Hematopoietic multipotent progenitor cell (in vitro differentiated cells): ENCODE measurements at places on chromosomes 16 and 17. TPM values are rescaled to one million over a fixed set of nuclear protein-coding genes. Genes with fewer than 3 reads are reported as not detected.

DNA sequence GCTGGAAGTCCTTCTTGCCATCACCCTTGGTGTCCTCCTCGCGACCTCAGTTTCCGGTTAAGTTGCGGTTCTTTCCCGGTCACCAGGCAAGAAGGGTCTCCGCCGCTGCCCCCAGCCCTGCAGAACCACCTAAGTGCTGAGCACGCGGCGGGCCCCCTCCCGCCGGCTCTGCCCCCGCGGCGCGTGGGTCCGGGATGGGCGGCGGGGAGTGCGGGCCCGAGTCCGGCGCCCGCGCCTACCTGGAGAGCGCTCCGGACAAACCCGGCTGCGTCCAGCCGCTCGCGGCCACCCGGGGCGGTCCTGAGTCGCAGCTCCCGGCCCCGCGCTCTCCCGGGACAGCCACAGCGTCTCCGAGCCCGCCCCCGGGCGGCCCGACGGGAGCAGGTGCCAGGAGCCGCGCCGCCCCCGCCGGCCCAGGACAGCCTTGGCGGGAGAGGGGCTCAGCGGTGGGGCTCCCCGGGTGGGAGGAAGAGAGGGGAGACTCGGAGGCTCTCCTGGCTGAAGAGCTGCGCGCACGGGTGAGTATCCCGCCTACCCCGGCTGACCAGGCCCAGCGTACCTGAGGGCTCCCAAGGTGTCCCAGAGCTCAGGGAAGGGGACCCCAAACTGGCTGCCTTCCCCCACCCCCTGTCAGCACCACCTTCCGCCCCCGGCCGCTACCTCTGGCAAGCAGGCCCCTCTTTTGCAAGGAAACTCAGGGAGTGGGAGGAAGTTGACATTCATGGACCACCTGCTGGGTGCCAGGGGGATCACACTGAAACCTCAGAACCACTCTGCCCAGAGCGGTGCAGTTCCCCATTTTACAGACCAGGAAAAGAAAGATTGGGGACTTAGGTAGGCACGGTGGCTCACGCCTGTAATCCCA lies 22.2 kb upstream of the C17orf113 start:
- no peak for DNase-seq

DNA sequence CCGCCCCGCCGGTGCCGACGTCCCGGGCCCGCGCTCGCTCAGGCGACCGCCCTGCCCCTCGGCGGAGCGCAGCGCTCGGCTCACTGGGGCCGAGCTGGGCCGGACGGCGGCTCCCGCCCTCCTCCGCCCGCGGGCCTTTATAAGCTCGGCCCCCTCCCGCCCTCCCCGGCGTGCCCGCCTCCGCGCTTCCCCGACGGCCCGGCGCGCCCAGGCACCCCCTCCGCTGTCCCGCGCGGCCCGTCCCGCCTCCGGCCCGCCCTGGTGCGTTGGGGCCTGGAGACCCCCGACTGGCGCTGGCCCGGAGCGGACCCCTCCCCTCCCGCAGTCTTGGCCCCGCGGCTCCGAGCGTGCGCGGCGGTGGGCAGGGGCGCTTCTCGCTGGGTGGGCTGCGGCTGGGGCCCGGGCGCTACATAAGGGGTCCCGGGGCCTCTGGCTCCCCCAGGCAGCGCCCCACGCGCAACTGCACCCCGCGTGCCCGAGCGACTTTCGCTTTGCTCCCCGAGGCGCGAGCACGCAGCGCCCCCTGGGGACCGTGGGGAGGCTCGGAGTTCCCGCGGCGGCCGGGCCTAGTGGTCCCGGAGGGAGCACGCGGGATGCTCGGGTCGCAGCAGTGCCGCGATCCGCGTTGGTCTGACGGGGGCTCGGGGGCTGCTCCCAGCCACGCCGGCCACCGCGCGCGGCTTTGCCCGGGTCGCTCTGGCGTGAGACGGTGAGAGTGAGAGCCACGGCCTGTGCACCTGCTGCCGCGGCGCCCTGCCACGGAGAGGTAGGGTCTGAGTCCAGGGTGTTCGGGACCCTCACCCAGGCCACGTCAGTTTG lies at the start of gene PIEZO1:
Gene PIEZO1 (minus strand): TSS at position 115 of the 819 bp plus-strand sequence. CDS start 256 bp downstream, outside the sequence.
- peak; percentile 81 for DNase-seq

- DNase-seq: peak; percentile 43
These were observed 115.9 kb upstream of the TNRC6C start for GRCh38 chr17:77842528-77843147.

- DNase-seq: no peak
These were observed 56.3 kb upstream of the SMIM36 start for GRCh38 chr17:55567240-55568214.

WFIKKN2 gene
- total RNA-seq: under 0.01 TPM

- no peak for DNase-seq
These were observed 46.7 kb upstream of the KDM8 start for GRCh38 chr16:27156579-27156978.

GRCh38 chr16:83903751-83904150 lies 4.8 kb downstream of the MLYCD start:
- no peak for DNase-seq

GRCh38 chr17:4733073-4733531 lies 1.9 kb downstream of the MED11 start:
- peak; percentile 85 for DNase-seq

LRRC36 gene
- total RNA-seq: 0.27 TPM

- no peak for DNase-seq
These were observed 15.3 kb upstream of the INTS2 start for GRCh38 chr17:61943117-61943516.

- no peak for DNase-seq
These were observed 2.9 kb downstream of the KRT28 start for GRCh38 chr17:40796846-40797245.

DNA sequence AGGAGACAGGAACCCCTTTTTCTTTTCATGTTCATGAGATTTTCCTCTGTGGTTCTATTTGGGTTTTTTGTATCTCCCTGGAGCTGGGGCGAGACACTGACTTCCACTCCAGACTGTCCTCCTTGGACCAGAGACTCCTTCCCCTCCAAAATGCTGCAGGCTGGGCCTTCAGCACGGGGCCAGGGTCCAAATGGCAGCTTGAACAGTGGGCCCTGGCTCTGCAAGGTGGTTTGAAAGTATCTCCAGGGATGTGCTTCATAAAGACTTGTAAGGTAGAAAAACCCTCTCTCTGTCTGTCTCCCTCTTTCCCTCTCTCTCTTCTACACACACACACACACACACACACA lies 236.1 kb downstream of the ZNF423 start:
- DNase-seq: no peak

GAS7 gene
- 16.2 TPM for total RNA-seq

KCNH6 gene
- not detected for total RNA-seq

- no peak for DNase-seq
These were observed 10.3 kb downstream of the MPP3 start for GRCh38 chr17:43822570-43823190.

DNA sequence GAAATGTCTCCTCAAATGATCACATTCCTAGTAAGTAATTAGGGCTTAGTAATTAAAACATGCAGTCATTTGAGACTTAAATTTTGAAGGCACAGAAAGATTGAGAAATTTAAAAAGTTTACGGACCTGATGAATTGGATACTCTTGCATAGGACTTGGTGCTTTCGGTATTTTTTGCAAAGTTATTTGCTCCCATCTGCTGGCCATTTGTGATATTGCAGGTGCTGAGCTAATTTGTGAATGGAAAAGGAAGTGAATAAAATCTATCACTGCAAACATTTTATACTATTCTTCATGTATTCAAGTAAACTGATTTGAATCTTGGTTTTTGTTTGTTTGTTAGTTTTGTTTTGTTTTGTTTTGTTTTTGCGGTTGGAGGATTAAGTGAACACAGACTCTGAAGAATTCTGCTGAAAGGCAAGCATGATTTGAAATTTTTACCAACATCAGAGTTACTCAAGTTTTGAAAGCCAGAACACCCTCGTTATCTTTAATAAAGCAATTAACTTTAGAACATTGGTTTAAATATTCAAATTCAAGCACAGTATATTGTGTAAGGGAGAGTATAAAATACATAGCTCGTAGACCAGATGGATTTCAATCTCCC lies 689.5 kb upstream of the RBFOX1 start:
- peak; percentile 70 for DNase-seq

DNA sequence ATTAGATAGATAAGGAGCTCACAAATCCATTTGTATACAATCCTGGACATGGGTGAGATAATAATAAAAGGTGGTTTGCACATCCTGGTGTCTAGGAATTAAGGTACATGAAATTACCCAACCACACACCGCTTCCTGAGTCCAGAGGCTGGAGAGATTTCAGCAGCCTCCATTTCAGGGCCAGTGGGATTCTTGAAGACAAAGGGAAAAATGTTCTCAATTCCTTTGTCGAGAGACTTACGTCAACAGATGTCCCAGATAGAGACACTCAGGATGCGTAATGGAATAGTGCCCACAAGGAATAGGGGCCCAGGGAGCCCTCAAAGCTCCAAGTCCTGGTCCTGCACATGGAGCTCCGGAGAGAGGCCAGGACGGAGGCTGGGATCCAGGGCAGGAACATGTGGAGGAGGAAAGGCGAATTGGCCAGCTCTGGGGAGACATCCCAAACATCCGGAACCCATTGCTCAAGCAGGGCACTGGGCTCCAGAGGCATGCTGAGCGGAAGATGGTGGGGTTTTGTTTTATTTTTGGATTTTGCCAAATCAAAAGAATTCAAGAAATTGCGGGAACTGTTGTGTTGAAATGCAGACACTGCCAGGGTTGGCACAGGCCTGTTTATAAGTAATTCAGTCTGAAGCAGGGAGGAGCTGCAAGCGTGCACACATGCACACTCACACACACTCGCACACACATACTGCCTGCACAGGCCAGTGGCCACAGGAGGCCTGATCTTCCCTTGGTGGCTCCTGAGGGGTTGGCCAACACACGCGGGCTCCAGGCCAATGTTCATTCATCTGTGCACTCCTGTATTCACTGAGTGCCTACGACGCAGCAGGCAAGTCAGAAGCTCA lies 97.2 kb downstream of the NOG start:
- no peak for DNase-seq

DNA sequence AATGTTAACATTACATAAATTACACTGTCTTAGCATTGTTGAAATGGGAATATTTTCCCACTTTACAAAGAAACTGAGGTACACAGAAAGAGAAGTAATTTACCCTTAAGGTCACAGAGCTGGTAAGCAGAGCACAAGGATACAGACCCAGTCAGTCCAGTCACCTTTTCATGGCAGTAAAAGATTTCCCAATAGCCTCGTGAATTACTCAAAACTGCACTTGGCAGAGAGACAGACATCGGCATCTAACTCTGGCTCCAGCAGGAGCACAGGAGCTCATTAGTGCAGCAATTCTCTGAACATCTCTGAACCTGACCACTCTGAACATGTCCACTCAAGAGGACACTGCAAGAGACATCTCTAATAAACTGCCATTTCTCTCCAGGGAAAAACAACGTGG lies 3.1 kb downstream of the TEX2 start:
- no peak for DNase-seq

FMNL1 gene
- total RNA-seq: 149 TPM

TMEM235 gene
- under 0.01 TPM for total RNA-seq

DNA sequence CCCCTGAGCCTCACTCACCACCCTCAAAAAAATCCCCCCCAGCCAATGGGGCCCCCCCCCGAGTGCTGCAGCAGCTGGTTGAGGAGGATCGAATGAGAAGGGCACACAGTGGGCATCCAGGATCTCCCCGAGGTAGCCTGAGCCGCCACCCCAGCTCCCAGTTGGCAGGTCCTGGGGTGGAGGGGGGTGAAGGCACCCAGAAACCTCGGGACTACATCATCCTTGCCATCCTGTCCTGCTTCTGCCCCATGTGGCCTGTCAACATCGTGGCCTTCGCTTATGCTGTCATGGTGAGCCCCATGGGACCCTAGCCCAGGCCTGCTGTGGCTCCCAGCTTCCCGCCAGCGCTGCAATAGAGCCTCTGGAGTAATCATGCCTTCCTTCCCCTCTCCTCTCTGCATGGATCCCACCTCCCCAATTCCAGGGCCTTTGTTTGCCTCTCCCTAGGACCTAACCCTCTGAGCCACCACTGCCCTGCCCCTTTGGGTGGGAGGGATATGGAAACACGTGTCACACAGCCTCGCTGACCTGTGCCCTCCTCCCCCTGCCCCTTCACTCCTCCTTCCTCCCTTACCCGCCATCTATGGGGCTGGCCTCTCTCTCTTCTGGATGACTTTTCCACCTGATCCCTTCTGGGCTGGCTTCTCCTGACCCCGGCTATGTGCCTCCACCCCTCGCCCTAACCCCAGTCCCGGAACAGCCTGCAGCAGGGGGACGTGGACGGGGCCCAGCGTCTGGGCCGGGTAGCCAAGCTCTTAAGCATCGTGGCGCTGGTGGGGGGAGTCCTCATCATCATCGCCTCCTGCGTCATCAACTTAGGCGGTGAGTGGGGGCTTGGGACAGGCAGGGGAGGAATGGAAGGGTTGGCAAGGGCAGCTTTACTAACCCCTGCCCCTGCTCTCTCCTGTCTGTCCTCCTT lies 1.9 kb downstream of the PRRT2 start:
- DNase-seq: no peak

GPR179 gene
- under 0.01 TPM for total RNA-seq

DNA sequence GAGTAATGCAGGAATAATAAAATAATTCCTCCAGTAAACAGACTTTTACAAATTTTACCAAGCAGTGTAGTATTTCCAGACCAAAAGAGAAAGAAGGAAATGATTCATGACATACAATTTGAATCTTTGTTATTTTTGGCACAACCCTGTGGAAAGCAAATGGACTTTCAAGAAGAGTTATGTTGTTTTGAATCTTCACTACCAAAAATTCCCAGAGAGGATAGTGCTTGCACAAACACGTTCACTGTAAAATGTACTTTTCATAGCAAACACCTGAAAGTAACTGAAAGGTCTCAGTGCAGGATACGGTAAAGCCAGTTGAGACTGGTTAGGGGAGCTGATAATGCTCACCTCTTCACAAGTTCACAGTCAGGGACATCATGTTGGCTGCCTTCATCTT lies 107.1 kb downstream of the USP22 start:
- DNase-seq: no peak

RAB26 gene
- total RNA-seq: 0.27 TPM

SLC13A2 gene
- total RNA-seq: not detected

DNA sequence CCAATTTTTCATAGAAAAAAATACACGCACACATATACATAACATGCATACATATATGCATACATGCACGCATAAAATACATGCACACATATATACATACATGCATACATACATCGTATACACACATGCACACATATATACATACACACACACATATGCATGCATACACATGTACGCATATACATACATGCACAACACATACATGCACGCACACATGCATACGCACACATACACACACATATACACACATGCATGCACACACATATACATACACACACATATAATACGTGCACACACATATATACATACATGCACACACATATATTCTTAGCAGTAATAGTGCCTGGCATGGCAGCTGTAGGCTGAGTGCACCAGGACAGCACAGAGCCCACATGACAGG lies 24.9 kb downstream of the USP36 start:
- no peak for DNase-seq

DNA sequence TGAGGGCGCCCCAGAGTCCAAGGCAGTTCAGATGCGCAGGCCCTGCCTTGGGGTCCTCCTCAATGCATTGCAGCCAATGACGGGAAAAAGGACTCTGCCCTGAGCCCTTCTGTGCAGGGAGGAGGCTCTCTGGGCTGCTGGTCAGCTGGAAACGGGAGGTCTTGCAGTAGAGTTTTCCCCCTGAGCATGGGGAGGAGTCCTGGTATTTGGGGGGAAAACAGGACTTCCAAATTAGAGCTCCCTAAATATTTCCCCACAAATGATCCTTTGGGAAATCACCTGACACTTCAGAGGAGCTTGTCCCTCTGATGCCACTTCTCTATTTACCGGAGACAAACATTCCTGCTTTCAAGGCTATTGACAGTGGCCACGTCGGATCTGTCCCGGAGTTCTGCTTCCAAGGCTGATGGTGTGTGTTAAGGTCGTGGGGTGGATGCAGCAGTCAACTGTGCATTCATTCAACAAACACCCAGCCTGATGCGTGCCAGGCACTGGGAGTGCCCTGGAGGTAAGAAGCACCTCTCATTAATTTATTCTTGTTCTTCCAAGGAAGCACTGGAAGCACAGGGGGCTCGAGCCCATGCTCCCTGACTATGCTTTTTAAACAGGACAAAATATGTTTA lies 73.0 kb upstream of the DNAH17 start:
- DNase-seq: no peak
